ENCODE measurements at places on chromosomes 5 and 9.

- DNase-seq: peak; percentile 14
Observed at GRCh38 chr5:87242242-87242641, 25.4 kb upstream of the RASA1 start.

DNA sequence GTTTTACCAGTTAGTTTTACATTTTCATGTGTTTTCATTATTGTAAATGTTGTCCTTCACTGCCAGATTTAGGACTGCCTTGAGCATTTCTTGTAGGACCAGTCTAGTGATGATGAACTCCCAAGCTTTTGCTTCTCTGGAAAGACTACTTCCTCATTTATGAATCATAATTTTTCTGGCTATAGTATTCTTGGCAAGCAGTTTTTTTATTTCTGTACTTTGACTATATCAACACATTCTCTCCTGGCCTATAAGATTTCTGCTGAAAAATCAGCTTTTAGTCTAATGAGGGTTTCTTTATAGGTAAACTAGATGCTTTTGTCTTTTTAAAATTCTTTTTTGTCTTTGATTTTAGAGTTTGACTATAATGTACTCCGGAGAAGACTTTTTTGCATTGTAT is 256.8 kb upstream of the GRAMD2B start:
- DNase-seq: no peak

DNA sequence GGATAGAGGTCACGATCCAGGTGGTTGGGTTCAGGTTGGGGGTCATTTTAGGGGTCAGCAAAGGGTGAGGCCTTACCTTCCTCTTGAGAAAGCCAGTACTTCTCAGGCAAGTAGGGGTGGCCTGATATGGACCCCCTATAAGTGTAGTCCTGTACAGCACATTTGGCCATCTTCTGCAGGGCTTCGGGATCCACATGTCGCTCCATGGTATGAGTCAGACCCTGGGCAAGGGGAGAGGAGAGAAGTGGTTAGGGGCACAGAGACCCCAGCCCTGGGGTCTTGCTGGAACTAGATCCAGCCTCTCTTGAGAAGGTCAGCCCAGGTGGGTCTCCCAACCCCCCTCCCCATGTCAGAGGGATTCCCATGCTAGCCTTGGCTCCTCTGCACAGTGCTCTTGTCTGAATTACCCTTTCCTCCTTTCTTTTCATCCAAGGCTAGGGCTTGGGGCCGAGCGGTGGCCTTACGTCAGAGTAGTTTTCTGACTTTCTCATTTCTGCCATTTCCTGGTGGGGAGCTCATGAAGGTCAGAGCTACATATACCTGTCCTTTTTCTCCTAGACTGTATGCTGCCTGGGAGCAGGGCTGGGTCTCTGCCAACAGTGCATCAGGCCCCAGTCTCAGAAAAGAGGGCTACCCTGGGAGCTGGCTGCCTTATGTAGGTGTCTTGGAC is 9.0 kb upstream of the MYORG start:
- DNase-seq: no peak

DNA sequence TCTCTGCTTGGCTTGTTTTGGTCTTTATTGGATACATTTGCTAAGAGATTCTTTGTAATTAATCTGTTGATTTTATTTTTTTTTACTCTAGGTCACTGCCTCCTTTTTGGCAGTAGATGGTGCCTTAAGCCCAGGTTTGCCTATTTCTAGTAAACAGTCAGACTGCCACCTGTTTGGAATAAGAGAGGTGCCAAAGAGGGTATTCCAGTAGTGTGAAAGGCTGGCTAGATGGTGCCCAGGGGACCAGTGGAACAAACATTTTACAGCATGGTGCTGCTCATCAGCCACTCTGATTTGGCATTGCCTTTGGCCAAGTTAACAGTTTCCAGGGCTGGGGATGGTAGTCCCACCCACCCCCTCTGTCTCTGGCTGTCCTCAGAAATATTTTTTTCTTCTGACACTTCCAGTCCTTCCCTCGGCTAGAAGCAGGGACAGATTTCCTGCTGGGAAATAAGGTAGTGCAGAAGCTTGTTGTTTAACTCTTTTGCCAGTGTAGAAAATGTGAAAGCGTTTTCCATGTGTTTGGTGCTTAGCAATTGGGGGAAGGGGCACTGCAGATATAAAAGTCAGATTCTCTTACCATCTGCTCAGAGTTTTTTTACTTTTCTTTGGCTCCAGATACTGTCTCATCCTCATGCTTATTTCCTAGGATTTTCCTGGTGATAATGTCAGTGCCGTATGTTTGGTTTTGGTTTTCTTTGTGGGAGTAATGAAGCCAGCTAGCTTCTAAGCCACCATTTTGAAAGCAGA is 36.6 kb upstream of the FBXL7 start:
- DNase-seq: peak; percentile 75

- DNase-seq: peak; percentile 66
Observed at GRCh38 chr9:133359399-133360175, 3.2 kb downstream of the SURF2 start.

DNA sequence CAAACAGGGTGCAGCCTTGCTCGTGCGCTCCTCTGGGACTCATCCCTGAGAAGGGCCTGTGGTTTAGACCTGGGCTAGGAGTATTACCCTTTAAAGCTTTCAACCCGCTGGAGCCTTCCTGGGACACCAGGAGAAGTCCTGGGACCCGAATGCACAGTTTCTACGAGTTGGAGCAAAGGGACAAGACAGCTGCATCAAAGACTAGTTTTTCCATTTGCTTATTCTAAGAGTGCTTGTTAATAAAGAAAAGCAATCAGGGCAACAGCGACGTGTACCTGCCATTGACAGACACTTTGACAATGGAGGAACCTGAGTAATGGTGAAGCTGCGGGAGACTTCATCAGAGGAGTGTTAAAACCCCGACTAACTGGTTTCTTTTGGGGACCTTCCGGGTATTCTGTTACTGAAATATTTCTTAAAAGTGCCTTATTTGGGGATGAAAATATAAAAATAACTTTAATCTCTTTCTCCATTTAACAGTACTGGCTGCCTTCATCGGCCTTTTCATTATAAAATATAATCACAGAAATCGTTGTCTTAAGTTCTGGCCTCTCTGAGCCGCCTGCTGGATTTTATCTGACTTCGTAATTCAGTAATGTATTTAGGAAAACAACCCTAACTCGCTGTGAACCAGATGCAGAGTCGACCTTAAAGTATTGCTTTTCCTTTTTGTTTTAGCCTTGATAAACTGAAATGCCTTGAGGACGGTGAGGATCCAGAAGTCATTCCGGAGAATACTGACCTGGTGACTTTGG is 732 bp downstream of the SNAPC3 start:
- peak; percentile 13 for DNase-seq

DNA sequence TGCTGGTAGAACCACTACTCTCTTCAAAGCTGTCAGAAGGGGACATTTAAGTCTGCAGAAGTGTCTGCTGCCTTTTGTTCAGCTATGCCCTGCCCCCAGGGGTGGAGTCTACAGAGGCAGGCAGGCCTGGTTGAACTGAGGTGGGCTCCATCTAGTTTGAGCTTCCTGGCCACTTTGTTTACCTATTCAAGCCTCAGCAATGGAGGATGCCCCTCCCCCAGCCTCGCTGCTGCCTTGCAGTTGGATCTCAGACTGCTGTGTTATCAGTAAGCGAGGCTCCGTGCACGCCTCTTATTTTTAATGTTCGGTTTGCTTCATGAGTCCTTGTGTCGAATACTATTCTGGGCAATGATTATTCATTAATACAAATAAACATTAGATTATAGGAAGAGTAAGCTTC is 3.1 kb upstream of the SLC27A6 start:
- DNase-seq: no peak

DNA sequence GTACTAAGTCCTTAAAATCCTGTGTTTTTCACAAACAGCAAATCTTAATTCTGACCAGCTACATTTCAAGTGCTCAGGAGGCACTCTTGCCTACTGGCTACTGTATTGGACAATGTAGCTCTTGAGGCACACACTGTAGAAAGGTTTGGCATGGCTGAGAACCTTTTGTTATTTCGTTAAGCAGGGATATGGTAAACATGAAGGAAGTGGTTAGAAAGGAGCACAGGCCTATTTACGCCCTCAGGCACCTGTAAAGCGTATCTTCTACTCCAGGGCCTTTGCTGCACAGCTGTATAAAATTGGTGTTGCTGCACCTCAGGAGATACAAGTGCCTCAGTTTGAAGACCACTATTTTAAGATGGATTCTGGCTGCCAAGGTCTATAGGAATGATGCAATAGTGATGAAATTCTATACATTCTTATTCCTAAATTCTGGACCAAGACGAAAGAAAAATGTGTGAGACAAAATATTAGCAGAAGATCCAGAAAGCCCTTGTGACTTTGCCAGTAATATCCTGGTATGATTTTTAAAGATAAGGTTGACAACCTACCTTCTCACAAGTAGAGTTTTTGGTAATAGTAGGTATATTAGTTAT is 9.3 kb upstream of the OTULIN start:
- DNase-seq: no peak

DNA sequence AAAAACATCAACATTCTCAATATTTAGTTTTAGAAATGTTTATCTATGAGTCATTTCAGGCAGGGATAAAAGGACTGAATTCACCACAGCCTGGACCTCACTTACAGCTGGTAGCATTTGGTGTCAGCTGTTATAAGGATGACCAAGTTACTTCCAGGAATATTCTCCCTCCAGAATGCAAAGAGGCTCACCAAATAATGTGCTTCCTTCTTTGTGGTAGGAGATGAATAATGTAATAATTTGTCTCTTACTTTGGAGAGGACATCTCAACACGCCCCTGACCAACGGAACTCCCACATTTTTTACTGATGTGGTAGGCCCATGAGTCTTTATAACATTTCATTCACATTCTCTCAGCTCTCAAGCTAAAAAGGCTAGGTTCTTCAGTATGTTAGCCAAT is 825.9 kb upstream of the GRAMD2B start:
- DNase-seq: peak; percentile 7

GRCh38 chr9:131720330-131720729 is 19.5 kb downstream of the RAPGEF1 start:
- no peak for DNase-seq

Measured in SK-MEL-5 (cell line).